ENCODE measurements at places on chromosomes 7 and 10.

DNA sequence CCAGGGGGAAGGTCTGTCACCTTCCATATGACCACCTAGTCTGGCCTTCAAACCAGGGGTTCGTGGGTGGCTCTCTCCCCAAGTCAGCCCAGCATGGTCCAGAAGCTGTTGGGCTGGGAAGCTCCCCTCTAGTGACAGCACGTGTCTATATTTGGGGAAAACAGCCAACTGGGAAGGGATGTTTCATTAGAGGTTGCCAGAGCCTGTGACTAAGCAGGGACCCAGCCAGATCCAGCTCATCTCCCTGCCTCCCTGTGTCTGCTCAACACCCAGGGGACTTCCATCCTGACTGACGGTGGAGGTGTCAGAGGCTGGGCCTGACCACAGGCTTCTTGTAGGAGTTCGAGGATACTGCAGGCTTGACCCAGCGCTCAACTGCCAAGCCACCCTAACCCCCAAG lies 10.5 kb downstream of the STYXL1 start:
- DNase-seq = no peak

DNA sequence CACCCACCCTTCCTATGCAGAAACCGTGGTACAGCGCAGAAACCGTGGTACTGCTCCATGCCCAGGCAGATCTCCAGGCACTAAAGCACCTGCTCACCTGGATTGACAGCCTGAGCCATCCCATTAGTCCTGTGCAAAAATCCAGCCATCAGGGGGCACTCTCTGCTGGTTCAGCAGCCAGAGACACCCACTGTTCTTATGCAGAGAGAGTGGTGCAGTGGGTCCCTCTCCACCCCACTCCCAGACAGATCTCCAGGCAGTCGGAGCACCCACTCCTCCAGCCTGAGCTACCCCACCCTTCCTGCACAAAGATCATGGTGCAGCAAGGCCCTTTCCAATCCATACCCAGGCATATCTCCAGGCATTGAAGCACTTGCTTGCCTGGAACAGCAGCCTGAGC lies 219.8 kb downstream of the CTNNA3 start:
- no peak for DNase-seq

- no peak for DNase-seq
Measured at GRCh38 chr7:32289651-32290414, 200.3 kb downstream of the LSM5 start.

- no peak for DNase-seq
Measured at GRCh38 chr7:82789883-82790609, 346.5 kb upstream of the CACNA2D1 start.

DNA sequence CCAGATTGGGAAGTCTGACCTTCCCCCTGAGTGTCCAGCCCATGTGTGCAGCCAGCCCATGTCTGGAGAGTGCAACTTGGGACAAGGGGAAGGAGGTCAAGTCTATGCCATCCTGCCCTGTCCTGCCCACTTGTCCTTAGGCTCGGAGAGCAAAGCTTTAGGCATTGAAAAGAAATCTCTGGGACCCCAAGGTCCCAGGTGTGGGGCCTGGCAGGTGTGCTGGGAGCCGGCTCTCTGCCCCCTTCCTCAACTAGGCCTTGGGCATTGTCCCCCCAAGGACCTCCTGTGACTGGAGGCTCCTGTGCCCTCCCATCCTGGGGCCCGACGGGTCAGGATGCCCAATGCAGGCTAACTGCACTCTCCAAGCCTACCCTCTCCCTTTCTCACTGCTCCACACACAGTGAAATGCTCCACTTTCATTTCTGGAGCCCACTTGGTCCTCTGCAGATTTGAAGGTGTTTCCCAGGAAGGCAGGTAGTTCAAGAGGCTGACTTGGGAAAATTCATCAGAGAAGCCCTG lies 124.7 kb downstream of the PTPN20 start:
- no peak for DNase-seq

GRCh38 chr10:98383869-98384268 lies 31.1 kb downstream of the PYROXD2 start:
- DNase-seq = no peak

DNA sequence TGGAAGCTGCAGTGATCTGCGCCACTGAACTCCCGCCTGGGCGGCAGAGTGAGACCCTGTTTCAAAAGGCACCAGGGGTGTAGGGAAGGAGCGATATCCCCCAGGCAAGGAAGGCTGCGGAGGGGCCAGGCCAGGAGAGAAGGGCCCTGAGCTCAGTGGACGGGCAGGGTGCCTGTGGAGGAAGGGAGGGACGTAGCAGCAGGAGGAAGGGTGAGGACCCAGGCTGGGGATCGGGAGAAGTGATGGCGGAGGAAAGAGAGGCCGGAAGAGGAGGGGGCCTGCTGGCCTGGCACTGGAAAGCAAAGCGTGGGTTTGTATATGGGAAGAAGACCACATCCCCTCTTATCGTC lies 45.6 kb downstream of the ALOX5 start:
- no peak for DNase-seq

GRCh38 chr7:41567031-41567730 lies 135.7 kb downstream of the INHBA start:
- DNase-seq = no peak

GRCh38 chr10:132305654-132306342 lies 2.0 kb downstream of the STK32C start:
- DNase-seq = no peak

- no peak for DNase-seq
Measured at GRCh38 chr10:131635564-131636015, 265.2 kb upstream of the PPP2R2D start.

DNA sequence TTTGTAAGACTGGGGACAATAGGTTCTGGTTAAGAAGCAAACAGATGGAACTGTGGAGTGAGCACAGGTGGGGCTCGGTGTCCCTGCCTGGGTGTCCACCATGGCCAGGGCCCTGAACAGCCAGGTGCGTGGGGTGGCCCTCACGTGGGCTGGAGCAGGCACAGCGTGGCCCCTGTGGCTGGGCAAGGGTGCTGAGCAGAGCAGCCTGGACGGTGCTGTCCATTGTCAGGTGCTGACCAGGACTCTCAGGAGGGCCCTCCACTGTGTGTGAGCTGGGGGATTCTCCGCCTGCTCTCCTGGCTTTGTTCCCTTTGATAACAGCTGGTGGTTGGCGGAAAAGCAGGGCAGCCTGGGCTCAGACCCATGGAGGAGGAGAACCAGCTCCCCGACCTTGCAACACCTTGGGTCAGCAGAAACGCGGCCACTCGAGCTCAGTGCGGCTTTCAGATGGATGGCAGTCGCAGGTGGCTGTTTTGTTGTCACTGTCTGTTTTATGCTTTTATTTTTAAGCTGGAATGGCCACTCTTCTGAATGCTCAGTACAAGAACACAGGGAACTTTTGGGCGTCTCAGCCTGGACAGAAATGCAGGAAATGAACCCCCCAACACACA lies 273.9 kb upstream of the ADARB2 start:
- no peak for DNase-seq

- DNase-seq = no peak
Measured at GRCh38 chr10:75653761-75654160, 222.3 kb downstream of the LRMDA start.

Data from stimulated activated CD4-positive, alpha-beta T cell treated with anti-CD3 and anti-CD28 coated beads, Interleukin-15, amount 100 ng/mL, for 1 hour (primary cell).